D341Med (cell line): ENCODE measurements at places on chromosomes 5 and 9.

GRCh38 chr5:107274571-107274970 lies 396.2 kb downstream of the EFNA5 start:
- DNase-seq, result no peak

GRCh38 chr5:108303611-108304010 lies 78.3 kb downstream of the FBXL17 start:
- no peak for DNase-seq

DNA sequence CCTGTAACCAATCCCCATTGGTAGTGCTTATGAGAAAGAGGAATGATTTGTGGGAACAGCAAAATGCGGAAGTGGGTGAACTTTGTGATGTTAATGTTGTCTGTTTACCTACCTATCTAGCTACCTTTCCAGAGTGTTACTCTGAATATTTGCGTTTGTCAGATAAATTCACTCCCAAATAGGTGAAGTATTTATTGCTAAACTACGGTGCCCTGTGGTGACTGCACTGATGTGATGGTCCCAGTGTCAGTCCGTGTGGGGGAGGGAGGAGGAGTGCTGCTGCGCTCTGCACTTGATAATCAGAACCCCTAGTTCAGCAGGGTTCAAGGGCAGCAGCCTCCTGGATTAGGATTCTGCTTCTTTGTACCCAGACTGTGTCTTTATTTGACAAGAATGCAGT lies 55.3 kb downstream of the TJP2 start:
- DNase-seq, result no peak

GRCh38 chr5:92371889-92372235 lies 988.7 kb upstream of the ARRDC3 start:
- DNase-seq, result no peak

- no peak for DNase-seq
These were observed 942.9 kb downstream of the CDH18 start for GRCh38 chr5:19044931-19045695.

DNA sequence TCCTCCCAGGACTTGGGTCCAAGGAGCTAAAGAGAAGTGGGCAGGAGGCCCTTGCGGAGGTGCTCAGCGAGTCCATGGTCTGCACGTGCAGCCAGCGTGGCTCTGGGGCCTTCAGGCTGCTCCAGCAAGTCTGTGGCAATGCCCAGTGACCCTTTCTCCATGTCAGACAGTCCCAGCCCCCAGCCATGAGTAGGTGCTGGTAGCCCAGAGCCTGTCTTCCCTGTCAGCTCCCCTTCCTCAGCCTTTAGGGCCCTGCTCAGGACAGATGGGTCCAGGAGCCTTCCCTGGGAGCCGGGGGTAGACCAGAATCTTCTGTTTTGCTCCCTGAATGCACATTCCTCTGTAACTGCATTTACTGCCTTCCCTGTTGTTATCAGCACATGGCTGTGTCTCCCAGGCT lies 147.2 kb upstream of the IRX2 start:
- no peak for DNase-seq

- no peak for DNase-seq
These were observed 115.3 kb downstream of the SEMA6A start for GRCh38 chr5:116459301-116459700.

GRCh38 chr5:172113036-172113435 lies 75.0 kb downstream of the STK10 start:
- no peak for DNase-seq

GRCh38 chr5:100768221-100768620 lies 134.9 kb downstream of the ST8SIA4 start:
- no peak for DNase-seq

- no peak for DNase-seq
These were observed 3.9 kb downstream of the SETX start for GRCh38 chr9:132350861-132351315.

- no peak for DNase-seq
These were observed 929 bp downstream of the SH3PXD2B start for GRCh38 chr5:172453206-172453985.

DNA sequence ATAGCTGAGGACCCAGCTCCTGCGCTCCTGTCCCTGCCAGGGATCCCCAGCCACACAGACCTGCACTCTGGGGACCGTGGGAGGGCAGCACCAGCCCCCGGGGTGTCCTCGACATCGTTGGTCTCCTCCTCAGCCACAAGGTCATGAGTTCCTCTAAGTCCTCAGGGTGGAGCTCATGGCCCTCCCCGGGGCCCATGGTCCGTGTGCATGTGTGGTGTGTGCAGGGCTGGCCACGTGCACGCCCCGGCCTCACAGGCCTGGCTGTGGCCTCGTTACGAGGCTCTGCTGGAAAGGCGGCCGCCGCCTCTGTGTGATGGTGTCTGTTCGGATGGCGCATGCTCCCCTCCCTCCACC lies 16.1 kb upstream of the AJM1 start:
- DNase-seq, result no peak

DNA sequence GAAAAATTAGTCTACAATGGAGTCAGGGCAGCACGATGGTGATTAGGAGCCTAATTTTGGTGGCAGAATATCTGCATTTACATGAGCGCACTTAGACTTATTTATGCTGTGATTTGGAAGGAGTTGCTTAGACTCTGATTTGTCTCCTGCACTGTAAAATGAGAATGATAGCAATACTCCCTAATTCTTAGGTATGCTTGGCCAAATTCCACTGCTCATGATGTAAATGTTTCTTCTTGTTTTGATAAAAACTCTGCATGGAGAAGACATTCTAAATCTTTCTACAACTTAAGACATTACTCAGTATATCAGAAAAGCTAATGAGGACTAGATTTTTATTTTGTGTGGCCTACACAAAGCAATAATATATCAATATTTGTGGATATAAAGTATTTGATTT lies 205.4 kb downstream of the CDH18 start:
- no peak for DNase-seq

DNA sequence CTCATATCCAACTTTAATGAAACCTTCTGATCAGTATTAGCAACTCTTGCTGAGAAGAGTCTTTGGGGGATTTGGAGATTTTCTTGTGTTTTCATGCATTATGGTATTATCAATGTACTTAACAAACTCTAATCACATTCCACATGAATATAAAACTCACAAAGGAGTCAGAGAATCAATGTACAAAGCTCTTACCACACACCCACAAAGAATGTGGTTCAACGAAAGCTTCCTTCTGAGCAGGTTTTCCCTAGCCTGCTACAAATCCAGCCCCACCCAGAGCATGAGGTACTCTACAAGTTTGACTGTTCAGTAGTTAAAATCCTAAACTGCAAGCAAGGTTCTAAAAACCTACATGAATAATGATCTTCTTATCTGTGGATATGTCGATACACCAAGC lies 210.1 kb downstream of the TARS1 start:
- no peak for DNase-seq

- DNase-seq, result no peak
These were observed 123.3 kb downstream of the ST8SIA4 start for GRCh38 chr5:100779669-100780375.

- DNase-seq, result peak; percentile 45
These were observed 68.7 kb downstream of the PCDH1 start for GRCh38 chr5:141809380-141810096.

DNA sequence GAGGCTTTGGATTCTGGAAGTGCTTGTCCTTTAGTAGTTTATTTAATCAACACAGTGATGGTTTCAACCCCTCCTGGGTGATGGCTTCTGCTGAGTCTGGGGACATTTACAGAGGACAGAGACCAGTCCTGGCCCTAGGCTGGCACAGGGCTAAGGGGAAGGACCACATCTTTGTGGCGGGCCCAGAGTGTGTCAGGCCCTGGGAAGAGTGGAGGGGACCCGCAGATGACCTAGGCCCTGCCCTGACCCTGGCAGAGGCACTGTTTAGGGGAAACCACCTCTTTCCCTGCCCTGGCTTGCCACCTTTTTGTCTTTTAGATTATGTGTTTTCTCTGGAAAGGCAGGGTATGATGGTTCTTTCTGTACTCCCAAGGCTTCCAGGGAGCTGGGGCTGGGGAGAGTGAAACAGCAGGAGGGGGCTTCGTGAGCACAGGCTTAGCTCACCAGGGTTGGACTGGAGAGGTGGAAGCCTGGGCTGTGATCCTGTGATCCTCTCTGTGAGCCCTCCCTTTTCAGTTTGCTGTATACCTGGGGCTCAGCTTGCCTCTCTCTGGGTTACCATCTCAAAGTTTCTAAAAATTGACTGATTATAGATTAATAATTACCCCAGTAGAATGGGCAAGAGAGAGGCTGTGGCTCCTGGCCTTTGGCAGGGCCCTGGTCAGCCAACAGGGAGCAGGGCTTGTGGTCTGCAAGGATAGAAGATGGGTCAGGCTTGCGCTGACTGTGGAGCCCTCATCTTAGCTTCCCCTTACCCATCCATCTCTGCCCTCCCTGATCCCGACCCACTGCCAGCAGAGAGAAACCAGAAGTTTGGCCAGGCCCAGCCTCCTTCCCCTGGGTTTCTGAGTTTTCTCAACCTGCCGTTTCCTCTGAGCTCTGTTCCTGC lies 1.7 kb upstream of the SYNPO start:
- DNase-seq, result no peak

DNA sequence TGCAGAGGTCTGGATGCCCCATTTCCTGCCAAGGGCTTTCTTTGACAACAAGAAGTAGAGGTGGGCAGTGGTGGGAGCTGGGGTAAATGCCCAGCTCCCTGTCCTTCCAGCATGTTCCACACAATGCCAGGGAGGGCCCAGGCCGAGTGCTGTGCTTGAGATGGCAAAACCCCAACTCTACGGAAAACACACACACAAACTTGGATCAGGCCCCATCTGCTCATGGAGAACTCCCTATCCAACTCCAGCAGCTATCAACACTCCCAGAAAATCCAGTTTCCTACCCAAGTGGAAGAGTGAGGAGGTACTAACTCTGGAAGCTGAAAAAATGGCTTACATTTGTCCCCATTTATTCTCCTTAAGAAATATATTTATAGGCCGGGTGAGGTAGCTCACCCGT lies 61.1 kb upstream of the FUBP3 start:
- DNase-seq, result no peak

DNA sequence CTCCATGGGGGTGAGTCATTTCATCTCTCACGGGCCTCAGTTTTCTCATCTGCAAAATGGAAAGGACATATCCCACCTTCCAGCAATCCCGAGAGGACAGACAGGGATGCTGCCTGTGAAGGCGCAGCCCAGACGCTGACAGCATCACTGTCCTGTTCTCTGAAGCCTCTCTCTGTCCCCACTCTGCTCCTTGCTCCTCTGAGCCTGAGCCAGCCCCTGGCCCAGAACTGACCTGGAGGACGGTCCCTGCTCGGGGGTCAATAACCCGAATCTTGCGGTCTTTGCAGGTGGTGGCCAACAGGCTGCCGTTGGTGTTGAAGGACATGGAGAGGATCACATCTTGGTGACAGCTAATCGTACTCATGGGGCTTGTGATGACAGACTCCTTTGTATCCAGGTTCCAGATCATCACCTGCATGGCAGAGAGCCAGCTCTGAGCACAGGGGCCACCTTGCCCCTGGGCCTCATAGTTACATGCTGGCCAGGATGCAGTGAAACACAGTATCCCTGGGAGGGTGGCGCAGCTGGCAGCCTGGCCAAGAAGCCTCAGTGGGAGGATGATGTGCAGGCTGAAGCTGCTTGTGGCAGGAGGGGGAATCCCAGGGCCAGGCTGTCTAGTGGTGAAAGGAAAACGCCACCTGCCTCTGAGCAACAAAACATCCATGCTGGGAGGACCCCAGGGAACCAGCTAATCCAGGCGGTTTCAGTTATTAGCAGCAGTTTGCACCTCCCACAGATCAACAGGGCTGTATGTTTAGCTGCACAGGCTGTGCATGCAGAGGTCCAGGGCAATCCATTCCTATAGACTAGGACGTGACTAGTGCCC lies 14.0 kb upstream of the TRIM14 start:
- peak; percentile 84 for DNase-seq

- peak; percentile 17 for DNase-seq
These were observed 13.3 kb downstream of the PHF2 start for GRCh38 chr9:93589688-93590087.

DNA sequence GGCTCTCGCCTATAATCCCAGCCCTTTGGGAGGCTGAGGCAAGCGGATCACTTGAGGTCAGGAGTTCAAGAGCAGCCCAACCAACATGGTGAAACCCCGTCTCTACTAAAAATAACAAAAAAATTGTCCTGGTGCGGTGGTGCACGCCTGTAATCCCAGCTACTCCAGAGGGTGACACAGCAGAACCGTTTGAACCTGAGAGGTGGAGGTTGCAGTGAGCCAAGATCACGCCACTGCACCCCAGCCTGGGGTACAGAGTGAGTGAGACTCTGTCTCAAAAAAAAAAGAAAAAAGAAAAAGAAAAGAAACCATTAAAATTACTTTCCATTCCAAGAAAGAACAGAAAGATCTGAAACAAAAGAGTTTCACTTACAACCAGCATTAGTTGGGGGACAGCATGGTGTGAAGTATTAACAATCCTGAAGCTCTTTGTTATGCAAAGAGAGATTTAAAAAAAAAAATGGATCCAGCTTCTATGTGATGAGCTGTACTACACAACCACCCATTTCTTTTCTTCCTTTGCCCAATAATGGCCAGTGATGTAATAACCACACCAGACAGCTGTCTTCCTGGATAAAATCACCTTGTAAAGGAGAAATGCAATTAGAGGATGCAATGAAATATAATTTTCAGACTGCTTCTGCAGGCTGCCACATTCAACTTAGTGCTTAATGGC lies 76.9 kb downstream of the MED27 start:
- DNase-seq, result no peak

GRCh38 chr9:23412458-23412857 lies 413.6 kb downstream of the ELAVL2 start:
- DNase-seq, result no peak

DNA sequence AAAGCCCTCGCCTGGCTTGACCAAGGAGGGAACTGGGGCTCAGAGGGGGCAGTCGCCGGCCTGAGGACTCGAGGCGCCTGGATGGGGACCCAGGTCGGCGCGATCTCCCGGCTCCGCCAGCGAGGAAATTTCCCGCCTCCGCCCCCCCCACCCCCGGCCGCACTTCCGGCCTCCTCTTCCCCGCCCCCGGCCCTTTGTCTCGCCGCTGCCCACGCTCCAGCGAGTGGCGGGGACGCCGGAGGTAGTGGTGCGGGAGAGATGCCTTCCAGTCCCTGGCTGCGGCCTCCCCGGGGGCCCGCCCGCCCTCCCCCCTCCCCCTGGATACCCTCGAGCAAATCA lies 448 bp upstream of the GPRIN1 start:
- DNase-seq, result peak; percentile 80

DNA sequence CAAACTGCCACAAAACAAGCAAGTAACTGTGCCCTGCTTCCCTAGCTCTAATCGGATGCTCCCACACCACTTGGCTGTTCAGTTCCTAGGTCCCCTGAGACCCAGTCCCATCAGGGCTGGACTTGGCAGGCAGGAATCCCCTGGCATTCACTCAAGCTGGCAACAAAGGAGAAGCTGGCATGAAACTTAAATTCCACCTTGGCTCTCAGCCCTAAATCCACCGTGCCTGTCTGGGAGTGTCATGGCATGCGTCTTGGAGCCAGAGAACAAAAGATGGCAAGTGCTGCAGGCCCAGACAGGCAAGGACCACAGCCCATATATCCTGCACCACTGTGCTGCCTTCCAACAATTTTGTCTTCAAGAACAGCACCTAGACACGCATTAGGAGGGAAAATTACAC lies 38.2 kb downstream of the ETF1 start:
- peak; percentile 82 for DNase-seq

DNA sequence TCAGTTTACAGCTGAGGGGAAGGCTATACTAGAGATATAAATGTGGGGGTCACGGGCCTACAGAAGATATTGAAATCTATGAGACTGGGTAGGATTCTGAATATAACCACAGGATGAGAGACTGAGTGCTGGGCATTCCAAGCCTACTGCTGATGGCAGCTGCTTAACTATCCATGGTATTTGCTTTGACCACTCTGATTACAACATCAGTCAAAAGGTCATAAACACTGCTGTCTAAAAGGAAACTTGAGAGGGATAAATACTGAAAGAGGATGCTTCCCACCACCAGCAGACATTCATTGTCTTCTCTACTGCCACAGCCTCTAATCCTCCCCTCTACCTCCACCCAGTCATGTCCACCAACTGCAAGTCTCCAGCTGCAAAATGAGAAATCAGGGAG lies 3.8 kb downstream of the ZNF622 start:
- DNase-seq, result no peak
